ENCODE measurements at places on chromosomes 11 and 22.

DNA sequence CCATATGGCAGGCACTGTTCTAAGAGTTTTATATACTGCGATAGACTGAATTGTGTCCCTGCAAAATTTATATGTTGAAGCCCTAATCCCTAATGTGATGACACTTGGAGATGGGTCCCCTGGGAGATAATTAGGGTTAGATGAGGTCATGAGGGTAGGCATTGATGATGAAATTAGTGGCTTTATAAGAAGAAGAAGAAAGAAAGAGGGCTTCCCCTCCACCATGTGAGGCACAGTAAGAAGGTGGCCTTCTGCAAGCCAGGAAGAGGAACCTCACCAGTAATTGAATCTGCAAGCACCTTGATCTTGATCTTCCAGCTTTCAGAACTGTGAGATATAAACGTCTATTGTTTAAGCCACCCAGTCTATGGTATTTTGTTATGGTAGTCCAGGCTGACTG lies 46.6 kb upstream of the TENM4 start:
- no peak for DNase-seq

GRCh38 chr11:2472428-2473186 lies 27.8 kb downstream of the KCNQ1 start:
- DNase-seq, result no peak

- DNase-seq, result no peak
Observed at GRCh38 chr22:23984430-23984829, 4.5 kb downstream of the GSTT2 start.

GRCh38 chr11:2943711-2944118 lies 14.5 kb upstream of the PHLDA2 start:
- no peak for DNase-seq

DNA sequence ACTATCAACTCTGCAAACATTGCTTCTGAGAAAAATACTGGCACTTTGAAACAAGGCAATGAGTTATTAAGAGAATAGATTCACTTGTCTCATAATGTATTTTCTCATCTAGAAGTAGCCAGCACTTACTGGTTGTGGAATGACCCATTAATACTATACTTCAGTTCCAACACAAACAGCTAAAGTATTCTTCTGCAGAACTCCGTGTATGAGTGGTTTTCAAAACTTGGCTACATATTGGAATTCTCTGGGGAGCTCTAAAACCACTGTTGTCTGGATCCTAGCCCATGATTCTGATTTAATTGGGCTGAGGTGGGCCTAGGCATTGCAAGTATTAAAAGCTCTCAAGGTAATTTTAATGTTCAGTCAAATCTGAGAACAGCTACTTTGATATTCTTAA lies 1416.4 kb upstream of the RAG2 start:
- DNase-seq, result no peak

DNA sequence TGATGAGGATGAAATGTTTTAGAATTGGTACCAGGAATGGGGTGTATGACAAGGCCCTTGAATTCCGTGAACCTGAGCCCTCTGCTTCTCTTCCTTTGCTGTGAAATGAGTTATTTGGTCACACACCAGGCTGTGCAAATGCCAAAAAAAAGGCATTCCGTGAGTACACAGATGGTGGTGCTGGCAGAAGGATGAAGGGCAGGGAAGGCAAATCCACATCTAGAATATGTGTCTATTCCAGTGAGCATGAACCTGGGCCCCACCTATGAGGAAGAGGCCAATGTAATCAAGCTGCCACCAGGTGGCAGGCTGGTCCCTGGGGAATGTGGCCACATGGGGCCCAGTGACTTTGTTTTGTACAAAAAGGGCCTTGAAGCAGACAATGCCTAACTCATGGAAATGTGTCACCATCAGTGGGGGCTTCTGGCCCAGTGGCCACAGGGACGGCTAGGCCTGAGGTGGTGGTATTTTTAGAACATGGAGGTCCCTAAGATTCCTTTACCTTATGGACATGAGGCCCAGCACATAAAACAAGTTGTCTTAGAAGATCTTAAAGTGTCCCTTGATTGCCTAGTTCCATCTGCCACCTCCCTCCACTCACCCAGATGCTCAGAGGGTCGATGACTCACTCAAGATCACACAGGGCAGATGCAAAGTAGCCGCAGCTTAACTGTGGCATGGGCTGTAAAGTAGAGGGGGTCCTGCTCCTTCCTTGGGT lies 3.9 kb upstream of the RNF215 start:
- DNase-seq, result no peak

GRCh38 chr11:102391549-102392237 lies 44.7 kb downstream of the BIRC2 start:
- DNase-seq, result no peak

GRCh38 chr11:104582431-104582830 lies 315.8 kb downstream of the CASP12 start:
- DNase-seq, result no peak

GRCh38 chr11:82903843-82904586 lies 2.5 kb downstream of the DDIAS start:
- DNase-seq, result no peak

DNA sequence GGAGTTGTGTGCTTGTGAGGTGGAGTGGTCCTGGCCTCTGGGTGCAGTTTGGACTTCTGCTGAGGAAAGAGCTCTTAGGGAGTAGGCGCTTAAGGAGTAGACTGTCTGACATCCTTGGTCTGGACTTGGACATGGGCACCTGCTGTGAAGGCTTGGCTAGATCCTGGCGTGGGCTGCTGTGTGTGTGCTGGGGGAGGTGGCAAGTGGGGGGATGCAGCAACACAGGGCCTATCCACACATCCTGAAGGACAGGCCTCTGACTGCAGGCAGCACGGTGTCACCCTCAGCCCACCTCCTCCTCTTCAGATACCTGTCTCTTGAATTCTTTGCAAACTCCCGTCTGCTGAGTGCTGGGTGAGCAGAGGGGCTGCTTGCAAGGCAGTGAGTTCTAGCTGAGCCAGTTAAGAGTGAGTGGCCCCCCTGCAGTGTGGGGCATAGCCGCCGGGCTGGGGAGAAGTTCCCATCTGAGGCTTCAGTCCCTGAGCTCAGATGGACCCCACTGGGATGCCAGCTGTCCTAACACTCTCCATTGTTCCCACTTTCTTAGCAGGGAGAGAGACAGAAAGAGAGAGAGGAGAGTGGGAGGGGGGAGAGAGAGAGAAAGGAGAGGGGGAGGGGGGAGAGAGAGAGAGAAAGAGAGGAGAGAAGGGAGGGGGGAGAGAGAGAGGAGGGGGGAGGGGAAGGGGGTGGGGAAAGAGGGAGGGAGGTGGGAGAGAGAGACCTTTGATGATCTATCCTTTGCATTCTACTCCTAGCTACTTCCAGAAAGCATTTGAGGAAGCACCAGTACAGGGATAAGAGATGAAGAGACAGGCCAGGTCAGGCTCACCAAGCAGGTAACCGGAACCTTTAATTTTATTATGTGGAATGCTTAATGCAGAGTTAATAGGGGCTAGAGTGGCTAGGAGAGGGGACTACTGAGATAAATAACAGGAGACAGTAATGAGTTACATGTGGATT lies 12.6 kb downstream of the SOX10 start:
- DNase-seq, result no peak

- DNase-seq, result no peak
Observed at GRCh38 chr22:21984793-21985192, 2.2 kb upstream of the TOP3B start.

DNA sequence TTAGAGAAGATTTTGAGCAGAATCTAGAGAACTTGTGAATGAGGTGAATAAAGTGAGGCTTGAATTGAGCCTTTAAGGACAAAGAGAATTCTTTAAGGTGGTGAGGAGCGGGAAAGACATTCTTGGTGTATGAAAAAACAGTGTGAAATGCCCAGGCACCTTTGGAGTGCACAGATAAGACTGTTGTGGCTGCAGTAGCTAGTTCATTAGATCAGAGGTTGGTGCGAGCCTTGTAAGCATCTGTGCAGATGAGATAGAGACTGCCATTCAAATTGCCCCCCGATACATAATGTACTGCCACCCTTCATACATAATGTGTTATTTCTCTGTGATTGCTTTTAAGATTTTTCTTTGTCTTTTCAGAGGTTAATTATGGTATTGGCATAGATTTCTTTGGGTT lies 31.3 kb downstream of the ATXN10 start:
- DNase-seq, result no peak

DNA sequence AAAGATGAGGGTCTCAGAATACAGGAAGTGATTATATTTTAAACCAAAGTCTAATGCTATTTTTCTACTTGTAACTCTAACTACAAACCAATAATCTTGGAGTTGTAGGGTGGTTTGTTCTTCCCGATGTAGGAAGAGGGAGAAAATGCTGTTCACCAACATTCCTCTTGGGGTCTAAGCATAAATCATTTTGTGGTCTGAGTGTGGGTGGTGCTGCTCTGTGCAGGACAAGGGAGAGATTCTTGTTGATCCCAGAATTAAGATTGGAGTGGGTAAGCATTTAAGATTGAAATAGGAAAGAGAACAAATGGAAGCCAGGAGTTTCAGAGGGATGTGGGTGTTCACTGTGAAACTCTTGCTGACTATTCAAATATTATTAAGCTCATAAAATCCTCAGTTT lies 38.6 kb upstream of the MMP13 start:
- DNase-seq, result no peak

GRCh38 chr11:65912845-65913244 lies 6.0 kb downstream of the C11orf68 start:
- no peak for DNase-seq

DNA sequence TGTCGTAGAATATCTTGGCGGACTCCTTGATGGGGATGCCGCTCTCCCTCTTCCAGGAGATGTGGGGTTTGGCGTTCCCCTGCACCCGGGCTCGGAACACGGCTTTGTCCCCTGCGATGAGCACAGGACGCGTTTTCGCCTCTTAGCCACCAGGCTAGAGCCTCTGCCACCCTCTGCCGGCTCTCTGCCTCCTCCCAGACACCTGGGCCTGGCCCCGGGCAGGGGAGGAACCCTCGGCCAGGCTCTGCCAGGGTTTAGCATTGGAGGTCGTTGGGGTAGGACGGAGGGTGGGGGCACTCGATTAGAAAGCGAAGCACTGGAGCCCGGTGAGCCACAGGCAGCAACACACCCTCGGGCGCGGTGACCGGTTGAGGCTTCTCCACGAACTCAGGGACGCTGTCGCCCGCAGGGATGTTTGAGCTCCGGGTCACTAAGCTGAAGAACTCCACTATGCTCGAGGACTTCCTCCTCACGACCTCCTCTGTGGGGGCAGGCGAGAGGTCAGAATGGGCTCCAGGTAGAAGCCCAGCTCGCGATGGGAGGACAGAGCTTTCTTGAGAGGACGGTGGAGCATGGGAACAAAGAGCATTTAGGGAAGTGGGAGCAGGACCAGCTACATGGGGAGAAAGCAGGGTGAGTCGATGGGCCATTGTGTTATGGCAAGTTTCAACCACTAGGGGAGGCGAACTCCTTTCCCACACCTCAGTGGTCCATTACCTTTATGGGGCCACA lies 4.3 kb downstream of the IGSF22 start:
- DNase-seq, result no peak

DNA sequence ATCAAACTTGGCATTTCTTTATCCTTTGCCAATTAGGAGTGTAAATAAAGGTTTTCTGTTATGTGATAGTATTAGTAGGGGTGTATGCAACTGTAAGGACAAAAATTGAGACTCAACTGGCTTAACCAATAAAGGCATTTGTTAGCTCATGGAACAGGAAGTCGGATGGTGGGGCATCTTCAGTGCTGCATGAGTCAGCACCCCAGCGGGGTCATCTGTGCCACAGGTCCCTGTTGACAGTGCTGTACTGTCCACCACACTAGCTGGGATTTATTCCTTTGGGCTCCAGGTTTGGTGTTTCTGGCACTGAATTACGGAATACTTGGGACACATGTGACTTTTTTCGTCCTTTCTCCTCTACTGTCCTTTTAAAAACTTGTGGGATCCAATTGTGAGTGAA lies 86.0 kb downstream of the PPP6R3 start:
- DNase-seq, result no peak

DNA sequence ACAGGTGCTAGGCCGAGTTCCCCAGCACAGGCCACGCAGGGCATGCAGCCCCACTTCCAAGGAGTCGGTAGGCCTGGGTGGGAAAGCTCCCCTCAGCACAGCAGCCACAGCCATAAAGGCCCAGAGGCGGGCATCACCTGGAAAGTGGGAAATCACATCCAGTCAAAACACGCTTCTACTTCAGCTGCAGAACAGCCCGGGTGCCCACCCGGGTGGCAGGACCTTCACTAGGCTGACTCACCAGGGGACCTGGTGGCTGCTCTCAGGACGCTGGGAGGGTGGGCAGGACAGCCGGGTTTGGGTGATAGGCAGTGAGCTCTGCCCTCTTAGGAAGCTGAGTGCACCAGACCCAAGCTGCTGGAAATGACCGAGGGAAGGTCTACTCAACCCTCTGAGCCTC lies 7.3 kb downstream of the KIAA0930 start:
- DNase-seq, result no peak

DNA sequence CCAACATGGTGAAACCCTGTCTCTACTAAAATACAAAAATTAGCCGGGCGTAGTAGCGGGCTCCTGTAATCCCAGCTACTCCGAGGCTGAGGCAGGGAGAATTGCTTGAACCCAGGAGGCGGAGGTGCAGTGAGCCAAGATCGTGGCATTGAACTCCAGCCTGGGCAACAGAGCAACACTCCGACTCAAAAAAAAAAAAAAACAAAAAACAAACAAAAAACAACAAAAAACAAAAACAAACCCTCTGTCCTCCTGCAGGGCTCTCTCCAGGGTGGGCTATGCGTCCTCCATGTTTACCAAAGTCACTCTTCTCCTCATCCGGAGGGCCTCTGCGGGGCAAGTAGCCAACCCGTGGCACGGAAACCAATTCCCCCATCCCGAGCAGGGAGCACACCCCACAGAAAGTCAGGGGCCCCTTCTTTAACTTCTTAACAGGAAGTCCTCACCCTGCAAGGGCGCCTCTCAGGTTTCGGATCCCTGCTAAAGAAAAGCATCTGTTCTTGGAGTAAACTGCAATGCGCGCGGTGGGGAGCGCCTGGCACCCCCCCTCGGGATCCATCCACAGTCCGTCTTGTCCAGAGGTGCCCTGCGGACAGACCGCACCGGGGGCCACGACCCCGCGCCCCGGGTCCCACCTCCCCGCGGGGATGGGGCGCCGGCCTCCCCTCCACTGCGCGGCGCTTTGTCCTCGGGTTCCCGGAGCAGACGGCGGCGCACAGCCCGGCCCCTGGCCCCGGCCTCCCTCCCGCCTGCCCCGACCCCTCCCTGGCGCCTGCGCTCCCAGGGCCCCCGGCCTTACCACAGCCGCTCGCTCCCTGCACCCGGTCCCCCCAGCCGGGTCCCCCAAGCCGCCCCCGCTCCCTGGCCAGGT lies 712 bp downstream of the CERK start:
- peak; percentile 74 for DNase-seq

GRCh38 chr11:29781268-29781667 lies 235.6 kb downstream of the KCNA4 start:
- no peak for DNase-seq

DNA sequence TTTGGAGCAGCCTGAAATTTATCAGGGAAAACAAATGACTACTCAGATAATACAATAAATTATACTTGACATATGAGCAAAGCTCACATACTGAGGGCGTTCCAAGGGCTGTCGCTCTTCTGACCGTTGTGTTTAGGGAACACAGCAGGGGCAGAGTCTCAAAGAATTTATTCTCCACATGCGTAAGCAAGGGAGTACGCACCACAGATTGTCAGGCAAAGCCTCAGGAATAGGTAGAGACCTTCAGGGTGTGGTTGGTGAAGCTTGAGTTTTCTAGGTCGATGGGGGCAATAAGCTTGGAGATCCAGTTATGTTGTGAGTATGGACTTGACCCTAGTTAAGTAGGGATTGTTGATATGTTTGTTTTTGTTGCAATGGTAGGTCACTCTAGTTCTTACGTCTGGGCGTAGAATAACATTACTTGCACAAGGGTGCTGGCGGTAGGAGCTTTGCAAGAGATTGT lies 830 bp downstream of the ACAT1 start:
- no peak for DNase-seq

GRCh38 chr22:42160251-42160650 lies 29.6 kb upstream of the CYP2D6 start:
- no peak for DNase-seq
